T-helper 9 cell (primary cell): ENCODE measurements at places on chromosomes 5 and 9.

- DNase-seq: no peak
Observed at GRCh38 chr9:127204771-127205470, 59.7 kb upstream of the GARNL3 start.

DNA sequence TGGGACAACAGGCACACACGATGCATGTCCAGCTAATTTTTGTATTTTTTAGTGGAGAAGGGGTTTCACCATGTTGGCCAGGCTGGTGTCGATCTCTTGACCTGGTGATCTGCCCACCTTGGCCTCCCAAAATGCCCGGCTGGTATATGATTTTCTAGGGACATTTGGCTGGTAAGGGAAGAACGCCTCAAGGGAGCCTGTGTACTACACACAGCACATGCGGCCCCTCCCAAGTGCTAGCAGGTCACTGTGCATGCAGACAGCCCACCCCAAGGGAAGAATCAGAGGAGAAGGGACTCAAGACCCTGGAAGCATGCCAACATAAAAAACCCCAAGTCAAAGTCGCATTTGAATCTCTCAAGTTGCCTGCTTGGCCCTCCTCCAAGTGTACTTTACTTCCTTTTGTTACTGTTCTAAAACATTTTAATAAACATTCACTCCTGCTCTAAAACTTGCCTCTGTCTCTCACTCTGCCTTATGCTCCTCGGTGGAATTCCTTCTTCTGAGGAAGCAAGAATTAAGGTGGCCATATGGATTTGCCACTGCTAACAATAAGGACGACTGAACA lies 24.3 kb upstream of the OTULINL start:
- DNase-seq: no peak

GRCh38 chr9:118384531-118385100 lies 680.4 kb downstream of the TLR4 start:
- DNase-seq: no peak

- no peak for DNase-seq
Observed at GRCh38 chr5:122322801-122323548, 10.9 kb downstream of the SNCAIP start.

DNA sequence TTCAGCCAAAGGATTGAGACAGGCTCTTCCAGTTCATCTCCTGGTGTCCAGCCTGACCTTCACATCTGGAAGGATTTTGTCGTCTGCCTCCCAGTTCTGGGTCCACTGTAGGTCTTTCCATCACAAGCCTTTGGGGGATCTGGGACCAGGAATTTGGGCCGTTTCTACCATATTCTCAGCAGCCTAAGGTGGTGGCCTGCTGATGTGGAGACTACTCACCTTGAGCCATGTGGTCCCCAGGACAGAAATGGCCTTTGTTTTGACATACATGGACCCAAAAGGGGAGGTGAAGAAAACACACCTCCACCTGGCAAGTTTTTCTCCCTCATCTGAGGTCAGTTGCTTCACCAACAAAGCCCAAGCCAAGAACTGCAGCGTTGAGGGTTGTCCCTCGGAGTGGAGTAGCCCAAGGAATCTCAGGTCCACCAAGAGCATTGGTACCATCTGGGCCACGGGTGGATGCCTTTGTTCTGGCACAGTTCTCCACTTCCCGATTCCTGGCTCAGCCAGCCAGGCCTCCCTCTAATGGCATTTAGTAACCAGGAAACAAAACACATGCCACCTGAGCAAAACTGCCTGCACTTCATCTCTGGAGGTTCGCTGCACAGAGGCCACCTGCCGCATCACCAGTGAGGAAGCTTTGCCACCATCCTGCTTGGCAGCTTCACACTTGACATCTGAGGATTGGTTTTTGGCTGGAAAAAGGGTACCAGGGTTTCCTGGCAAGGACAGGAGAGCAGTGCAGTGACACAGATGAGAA lies 24.7 kb downstream of the AMBP start:
- no peak for DNase-seq

- DNase-seq: no peak
Observed at GRCh38 chr9:127780126-127780885, 1.8 kb upstream of the SH2D3C start.

DNA sequence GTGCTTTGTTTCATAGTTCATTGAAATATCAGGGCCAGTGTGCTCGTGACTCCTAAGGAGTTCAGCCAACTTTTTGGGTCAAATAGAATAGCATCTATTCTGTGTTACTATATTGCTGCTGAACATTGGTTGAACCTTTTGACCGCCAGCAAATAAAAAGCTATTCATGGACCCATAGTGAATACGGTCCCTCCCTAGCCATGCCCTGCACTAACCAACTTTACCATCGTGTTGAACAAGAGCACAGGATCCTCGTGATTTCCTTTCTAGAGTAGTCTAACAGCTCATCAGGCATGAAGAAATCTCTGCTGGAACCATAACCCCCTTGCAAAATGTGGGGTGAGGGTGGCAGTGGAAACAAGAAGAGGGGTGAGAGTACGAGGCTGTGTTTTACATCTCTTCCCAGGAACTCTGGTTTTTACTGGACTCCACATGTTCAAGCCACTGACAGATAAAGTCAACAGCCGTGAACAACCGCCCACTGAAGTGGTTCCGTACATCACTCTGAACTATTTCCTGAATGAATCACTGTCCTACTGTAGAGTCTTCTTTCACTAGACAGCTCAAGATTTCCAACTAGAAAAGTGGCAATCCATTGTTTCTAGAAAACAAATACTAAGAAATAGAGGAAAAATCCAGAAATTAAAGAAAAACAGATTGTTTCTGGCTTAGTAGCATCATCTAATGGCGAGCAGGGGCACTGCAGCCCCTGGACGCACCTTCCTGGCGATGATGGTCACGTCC lies 70.1 kb upstream of the SPATA31E1 start:
- DNase-seq: no peak

- no peak for DNase-seq
Observed at GRCh38 chr5:149387982-149388381, 8.9 kb upstream of the IL17B start.

DNA sequence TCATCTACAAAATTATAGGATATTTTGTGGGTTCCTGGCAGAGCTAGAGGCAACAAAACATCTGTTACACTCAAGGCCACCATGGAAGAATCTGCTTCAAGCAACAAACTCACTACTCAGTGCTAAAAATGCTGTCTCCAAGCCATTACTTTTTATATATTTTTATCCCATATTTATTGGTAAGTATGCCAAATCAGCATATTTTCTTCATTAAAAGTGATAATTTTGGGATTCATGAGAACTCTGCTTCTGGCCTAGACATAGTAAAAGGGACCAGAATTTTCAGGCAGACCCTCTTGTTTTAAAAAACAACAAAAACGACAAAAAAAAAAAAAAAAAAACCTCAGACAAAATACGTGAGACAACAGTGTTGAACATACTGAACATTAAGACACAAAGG lies 236.0 kb downstream of the EDIL3 start:
- DNase-seq: no peak

- no peak for DNase-seq
Observed at GRCh38 chr5:39742916-39743315, 318.1 kb upstream of the DAB2 start.

DNA sequence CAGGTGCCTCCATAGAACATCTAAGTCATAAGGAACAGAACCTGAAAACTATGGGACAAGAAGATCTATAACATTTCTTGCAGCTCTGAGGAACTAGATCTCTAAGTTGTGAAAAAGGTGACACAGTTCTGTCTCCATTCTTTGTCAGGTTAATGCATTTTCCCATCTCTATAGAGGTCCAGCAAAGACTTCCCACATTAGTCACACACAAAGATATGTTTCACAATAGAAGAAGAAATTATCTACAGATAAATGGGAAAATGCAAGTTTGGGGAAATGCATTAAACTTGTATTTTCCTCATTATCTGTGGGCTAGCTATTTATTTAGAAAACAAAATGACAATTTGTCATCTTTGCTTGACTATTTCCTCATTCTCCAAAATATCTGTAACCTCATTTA lies 458.6 kb upstream of the PAPPA start:
- DNase-seq: no peak

DNA sequence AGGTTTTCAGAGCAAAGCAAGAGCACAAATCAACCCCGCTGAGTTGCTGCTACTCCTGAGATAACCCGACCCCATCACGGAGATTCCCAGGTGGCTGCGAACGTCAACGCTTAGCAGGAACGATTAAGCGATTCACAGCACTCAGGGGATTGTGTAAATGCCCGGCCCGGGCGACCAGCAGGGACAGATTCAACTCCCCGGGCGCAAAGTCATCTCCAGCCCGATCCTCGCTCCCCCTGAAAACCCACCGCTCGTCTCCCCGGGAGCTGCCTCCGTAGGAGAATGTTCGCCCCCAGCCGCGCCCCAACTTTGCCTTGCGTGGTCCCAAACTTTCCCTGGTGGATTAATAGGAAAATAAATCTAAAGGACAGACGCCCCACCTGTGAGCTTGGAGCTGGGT lies 685 bp downstream of the SLC24A2 start:
- no peak for DNase-seq

DNA sequence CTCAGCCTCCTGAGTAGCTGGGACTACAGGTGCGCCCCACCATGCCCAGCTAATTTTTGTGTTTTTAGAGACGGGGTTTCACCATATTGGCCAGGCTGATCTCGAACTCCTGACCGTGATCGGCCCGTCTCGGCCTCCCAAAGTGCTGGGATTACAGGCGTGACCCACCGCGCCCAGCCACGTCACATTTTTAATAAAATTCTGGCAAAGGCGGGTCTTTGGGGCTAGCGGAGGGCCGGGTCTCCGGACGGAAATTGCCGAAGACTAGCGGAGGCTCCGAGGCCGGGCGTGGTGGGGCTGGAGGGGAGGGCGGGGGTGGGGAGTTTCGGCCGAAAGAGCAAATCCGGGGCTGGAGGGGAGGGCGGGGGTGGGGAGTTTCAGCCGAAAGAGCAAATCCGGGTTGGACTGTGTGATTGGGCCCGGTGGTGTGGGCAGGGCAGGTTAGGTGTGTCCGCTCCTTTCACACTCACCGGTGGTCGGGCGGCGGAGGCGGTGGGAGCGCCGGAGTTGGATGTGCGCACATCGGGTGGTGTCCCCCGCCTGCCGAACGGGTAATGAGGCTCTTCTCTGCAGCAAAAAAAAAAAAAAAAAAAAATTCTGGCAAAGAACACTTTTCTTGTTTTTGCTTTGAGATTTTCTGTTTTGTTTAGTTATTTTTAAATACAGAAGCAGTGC lies 27.1 kb downstream of the RUFY1 start:
- no peak for DNase-seq

GRCh38 chr5:124906339-124907097 lies 160.1 kb upstream of the ZNF608 start:
- no peak for DNase-seq

DNA sequence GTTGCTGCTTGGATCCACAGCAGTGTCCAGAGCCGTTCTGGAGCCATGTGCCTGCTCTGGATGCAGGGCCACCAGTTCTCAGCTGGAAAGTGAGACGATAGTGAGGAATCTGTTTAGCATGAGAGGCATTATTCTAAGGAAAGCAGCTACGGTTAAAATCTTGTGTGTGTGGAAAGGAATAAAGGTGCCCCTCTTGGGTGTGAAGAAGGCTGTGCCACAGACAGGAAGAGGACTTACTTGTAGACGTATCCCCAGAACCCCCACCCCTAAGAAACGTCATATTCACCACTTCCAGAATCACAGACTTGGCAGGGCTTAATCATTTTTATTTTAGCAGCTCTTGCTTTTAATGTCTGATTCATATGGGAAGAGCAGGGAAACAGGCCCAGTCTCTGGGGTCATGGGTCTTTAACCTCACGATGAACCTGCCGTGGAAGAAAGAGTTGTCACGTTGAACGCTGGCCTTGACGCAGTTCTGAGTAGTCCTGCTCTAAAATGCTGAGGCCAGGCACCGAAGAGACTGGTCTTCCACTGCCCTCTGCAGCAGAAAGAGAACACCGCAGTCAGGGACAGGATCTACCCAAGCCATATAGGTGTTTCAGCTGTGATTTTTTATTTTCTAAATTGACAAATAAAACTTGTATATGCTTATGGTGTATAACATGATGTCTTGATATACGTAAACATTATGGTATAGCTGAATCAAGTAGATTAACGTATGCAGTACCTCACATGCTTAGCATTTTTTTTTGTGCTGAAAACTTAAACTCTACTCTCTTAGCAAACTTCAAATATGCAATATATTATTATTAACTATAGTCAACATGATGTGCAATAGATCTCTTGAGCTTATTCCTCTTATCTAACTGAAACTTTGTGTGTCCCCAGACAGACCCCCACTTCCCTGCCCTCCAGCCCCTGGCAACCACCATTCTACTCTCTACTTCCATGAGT lies 38.8 kb downstream of the CARTPT start:
- DNase-seq: no peak

GRCh38 chr5:142946547-142947426 lies 176.6 kb downstream of the ARHGAP26 start:
- no peak for DNase-seq

DNA sequence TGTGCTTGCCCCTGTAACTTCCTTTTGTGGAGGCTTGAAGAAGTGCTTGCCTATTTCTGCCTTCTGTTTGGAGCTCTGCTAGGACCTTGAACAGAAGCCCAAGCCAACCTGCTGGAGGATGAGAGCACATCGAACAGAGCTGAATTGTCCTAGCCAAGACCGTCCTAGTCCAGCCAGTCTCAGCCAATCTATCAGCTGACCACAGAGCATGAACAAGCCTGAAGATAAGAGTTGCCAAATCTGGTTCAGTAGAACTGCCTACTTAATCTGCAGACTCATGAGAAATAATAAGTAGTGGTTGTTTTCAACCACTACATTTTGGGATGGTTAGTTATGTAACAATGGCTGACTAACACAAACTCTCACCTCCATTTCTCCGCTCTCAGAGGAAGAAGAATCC lies 4.4 kb upstream of the SNX2 start:
- DNase-seq: no peak

- DNase-seq: no peak
Observed at GRCh38 chr9:12640016-12640587, 53.1 kb upstream of the TYRP1 start.

GRCh38 chr9:36765468-36766341 lies 193.0 kb downstream of the MELK start:
- peak; percentile 80 for DNase-seq

DNA sequence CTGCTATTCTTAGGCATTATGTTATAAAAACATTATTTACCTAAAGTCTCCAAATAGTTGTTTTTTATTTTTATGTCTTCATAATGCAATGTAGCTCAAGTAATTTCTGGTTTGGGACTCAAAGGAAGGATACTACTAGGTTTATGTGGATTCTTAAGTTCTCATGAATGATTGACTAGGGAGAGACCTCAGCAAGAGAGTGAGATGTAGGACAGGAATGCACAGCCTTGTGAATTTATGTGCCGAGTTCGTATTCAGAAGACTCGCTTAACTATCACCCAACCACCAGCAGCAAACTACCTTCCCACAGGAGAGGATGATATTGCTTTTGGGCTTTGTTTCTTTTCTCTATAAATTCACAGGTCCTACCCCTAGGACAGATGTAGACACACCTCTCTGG lies 282.9 kb downstream of the ARHGEF28 start:
- no peak for DNase-seq

DNA sequence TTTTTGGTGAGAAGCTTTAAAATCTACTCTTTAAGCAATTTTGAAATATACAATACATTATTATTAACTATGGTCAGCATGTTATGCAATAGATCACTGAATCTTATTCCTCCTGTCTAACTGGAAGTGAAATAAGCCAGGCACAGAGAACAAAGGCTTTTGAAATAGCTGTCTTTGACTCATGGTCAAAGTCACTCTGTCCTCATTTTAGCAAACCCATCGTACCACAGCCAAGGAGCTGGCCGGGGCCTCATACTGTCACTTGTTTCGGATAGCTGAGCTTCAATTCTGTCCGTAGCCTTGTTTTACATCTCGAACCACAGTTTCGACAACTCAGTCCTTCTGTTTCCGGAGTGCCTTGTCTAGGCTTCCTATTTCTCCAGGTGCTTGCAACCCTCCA lies 19.2 kb downstream of the ADCY2 start:
- no peak for DNase-seq

GRCh38 chr5:115530426-115530825 lies 14.1 kb downstream of the FEM1C start:
- DNase-seq: no peak
